NCI-H510A (cell line): ENCODE measurements at places on chromosomes 7 and 10.

DNA sequence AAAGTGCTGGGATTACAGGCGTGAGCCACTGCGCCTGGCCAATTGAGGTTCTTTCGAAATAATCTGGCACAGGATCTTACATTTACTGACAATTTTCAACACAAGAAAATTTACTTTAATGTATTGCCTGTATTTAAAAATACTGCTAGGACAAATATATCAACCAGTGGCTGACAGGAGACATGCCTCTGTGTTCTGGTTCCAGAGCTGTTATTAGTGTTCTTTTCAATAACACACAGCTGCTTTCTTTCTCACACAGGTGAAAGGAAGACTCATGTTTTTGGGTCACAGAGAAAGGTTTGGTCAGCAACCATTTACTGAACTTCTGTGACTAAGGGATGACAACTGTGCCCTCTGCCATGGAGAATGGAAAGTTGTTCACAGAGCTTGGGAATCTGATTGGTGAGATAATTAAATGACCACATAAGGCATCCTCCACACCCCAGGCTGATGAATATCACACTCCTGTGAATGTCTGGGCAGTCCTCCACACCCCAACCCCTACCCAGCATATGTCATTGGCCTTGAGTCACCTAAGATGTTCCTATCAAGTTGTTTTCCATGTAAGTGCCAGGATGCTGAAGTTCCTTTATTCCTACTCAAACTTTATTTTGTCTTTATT, 180.1 kb downstream of the RAPGEF5 start:
- DNase-seq: no peak

GRCh38 chr7:107044347-107045194, at the start of gene PRKAR2B:
Gene PRKAR2B (plus strand): TSS chr7:107044705. CDS start chr7:107044908, 203 bp downstream.
- peak; percentile 21 for DNase-seq

- no peak for DNase-seq
These were observed 12.9 kb downstream of the CALML3 start for GRCh38 chr10:5537684-5538083.

GRCh38 chr10:56624082-56624481, 263.0 kb upstream of the ZWINT start:
- no peak for DNase-seq

- no peak for DNase-seq
These were observed 26.9 kb downstream of the STAMBPL1 start for GRCh38 chr10:88906921-88907320.

DNA sequence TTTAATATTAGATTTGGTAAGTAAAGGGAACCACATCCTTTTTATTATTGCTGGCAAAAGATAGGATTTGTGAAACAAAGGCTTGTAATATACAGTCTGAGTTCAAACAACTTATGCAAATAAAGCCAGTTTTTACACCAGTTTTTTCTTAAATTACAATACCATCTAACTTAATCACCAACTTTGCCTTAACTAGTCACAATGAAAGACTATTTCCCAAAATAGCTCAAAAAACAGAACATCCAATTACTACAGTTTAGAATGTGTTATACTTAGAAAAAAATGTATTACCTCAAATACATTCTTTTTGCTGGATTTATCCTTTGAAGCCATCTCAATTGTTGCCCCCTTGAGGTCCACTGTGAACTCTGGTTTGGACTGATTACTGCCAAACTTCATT, 108.5 kb downstream of the ARHGAP12 start:
- no peak for DNase-seq

DNA sequence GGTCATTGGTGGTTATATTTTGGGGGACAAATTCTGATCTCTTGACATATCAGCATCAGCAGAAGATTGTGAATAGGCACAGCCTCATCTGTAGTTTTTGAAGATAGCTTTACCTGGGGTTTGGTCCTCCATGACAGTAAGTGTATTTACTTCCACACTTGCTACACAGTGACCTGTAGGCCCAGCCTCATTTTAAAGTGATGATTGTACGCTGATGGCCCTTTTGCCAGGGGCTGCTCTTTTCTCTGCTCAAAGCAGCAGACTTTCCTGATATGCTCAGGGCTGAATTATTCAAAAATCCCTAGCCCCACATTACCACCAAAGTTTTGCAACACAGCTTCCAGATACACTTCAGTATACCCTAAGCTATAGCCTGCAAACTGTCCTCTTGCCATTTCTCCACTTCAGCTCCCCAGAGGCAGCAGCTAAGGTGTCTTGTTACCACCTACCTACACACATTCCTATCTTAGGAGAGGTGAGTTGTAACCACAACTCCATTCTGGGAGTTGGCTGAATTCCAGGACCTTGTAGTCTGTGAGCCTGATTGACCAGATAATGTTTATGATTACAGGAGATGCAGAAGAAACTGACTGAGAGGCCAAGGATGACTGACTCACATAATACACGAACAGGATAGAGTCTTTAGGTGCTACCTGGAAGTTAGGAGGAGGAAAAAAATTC, 6.0 kb downstream of the ASB4 start:
- peak; percentile 50 for DNase-seq

- DNase-seq: no peak
These were observed 51.0 kb downstream of the SKAP2 start for GRCh38 chr7:26813432-26813831.

GRCh38 chr7:79528421-79528820, 75.0 kb upstream of the MAGI2 start:
- DNase-seq: peak; percentile 6

DNA sequence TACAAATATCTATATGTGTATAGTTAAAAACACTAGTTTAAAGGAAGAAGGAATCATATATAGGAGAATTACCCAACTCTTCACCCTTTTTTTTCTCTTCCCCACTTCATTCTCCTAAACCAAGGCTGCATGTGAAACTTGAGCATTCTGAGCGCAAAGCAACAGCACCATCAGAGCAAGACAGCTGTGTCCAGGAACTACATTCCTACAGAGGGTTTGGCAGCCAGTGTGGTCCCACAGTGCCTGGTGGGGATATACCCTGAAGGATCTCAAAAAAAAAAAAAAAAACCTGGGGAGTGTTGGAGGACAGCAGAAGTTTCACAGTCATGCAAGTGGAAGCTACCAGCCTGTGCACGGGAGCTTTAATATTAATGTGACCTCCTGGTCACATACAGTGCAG, 310.4 kb downstream of the CTNNA3 start:
- no peak for DNase-seq

GRCh38 chr7:124751027-124751426, 14.6 kb downstream of the GPR37 start:
- DNase-seq: no peak

DNA sequence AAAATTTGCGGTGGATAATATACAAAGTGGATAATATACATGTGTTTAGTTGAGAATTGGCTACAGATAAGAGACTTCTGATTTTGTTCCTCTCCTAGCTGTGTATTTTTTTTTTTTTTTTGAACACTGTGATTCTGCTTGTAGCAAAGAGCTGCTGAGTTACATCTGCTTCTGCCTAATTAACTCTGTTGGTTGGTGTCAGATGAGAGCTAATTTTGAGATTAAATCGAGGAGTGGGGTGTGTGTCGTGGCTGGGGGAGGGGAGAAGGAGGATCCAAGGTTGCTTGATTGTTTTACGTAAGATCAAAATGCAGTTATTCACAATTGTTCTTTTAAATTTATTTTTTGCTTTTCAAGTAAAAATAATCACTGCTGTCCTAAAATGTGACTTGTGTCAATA, 11.3 kb downstream of the KAT6B start:
- no peak for DNase-seq

DNA sequence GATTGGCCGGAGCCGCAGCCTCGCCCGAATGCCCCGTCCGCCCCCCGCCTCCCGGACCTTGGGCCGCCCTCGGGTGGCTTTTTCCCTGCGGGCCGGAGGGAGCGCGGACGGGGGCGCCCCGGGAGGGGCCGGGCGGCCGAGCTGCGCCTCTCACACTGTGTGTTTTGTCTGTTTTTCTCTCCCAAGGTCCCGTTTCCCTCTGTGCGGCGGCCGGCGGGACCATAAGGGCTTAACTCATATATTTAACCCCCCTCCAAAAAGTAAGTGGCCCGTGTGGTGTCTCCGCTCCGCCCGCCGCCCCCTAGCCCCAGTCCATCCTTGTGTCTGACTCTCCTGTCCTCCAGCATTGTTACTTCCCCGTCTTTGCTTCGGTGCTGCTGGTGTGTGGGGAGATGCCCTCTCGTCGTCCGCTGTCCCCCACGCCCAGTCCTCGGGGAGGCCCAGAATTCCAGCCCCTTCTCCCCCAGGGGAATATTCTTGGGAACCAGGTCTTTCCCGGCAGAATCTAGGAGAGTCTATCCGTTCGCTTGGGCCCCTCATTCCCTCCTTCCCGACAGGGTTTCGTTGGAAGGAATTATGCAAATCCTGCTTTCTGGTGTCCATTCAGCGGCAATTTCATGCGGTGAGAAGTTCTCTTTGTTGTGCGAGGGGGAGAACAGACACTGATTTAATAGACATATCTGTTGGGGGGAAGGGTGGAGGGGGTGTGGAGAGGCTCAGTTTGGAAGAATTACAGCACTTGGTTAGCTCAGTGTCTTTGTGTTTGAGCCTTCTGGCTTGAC, 1.3 kb downstream of the LCOR start:
- DNase-seq: no peak

GRCh38 chr10:129523723-129524316, 56.8 kb downstream of the MGMT start:
- DNase-seq: no peak

- DNase-seq: no peak
These were observed 149.2 kb downstream of the PAXIP1 start for GRCh38 chr7:154853727-154854095.

GRCh38 chr10:3404381-3404780, 231.8 kb upstream of the PITRM1 start:
- no peak for DNase-seq

DNA sequence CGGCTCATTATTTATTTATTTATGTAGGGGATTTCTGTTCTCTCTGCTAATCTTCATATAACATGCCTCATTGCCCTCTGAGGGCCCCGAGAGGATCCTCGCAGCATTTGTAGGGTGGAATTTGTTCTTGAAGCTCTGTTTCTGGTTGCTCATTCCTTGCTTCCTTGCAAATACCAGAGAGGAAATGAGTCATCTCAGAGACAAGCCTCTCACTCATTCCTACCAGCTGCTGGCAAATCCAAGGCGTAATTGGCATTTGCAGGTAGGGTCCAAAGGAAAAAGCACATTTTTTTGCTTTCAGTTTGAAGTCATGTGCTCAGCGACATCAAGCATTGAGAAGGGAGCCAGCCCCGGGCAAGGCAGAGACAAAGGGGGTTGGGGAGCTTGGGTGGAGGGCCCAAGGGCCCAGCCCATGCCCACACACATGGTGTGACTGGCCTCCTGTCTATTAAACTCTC, 501.6 kb downstream of the GALNT17 start:
- DNase-seq: no peak

DNA sequence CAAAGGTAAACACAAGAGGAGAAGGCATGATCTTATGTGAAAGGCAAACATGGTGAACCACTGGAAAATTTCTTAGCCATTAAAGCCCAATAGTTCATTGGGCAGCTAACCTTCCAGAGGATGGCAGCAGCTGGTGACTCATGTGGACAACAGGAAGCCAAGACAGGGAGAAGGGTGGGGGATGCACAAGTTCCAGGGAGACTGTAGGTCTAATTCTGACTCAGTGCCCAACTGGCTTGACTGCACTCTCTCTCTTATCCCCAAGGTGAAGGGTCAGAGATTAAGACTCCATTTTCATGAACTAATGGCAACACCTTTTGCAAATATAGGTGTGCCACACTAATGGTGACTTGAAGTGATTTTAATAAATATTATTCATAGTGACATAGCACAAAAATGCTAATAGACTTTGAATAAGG, 47.9 kb upstream of the SLC35B4 start:
- DNase-seq: no peak

- no peak for DNase-seq
These were observed 120.7 kb downstream of the SRPK2 start for GRCh38 chr7:105268056-105268455.

DNA sequence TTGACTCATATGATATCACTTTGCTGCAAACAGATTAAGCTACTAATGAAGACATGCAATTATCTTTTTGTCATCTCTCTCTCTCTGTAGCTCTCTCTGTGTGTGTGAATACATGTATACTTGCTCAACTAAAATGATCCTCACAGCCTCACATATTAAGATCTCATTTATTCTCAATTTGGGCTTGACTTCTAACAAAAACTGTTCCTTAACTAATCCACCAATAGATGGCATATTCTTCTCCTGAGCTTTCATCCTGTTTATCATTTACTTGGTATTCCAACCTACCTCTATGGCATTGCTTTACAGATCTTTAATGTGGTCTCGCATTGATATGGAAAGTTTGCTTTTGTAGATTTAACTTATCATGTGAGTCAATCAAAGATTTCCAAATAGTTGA, 540.4 kb downstream of the CNTNAP2 start:
- DNase-seq: no peak

DNA sequence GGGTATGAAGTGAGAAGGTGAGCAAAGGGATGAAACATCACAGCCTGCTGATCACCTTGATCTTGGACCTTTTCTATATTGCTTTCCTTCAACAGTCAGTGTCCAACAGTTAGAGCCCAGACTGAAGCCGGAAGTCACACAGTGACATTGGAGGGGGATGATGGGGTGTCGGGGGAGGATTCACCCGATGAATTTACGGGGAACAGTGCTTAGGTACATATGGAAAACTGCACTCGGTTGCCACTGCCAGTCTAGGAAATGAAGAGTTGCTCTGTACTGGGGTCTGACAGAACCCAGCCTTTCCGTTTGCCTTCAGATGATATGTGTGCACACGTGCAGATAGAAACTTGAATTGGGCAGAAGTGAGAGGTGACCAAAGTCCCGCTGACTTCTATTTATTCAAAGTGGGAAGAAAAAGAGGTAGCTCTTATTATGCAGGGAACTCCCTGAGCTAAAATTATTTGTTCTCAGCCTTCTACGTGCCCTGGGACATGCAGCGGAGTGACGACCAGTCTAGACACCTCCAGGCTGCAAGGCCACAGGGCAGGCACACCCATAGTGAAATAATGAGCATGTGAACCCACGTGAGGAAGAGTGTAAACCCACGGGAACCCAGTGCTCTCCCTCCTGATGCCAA, 107.2 kb upstream of the INHBA start:
- no peak for DNase-seq

DNA sequence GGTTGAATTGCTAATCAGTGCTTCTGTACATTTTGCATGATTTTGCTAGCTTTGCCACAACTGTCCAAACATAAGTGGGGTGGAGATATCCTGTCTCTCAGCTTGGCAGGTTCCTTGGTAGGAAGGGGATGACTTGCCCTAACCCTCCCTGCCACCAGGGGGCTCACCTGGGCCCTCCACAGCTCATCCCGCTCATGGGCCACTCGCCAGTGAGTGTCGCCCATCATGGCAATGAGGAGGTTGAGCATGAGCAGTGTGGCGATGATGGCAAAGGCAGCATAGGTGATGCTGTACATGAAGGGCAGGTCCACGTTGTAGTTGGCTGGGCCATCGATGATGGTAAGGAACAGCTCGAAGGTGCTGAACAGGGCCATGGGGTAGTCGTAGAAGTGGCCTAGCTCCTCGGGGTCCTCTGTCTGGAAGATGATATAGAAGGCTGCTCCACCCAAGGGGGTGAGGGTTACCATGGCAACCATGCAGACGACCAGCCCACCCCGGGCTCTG, 12.2 kb downstream of the TRPV6 start:
- DNase-seq: no peak
